ENCODE measurements at places on chromosomes 12 and 14.

- no peak for DNase-seq
Observed at GRCh38 chr14:51954657-51955056, 34.7 kb upstream of the RTRAF start.

DNA sequence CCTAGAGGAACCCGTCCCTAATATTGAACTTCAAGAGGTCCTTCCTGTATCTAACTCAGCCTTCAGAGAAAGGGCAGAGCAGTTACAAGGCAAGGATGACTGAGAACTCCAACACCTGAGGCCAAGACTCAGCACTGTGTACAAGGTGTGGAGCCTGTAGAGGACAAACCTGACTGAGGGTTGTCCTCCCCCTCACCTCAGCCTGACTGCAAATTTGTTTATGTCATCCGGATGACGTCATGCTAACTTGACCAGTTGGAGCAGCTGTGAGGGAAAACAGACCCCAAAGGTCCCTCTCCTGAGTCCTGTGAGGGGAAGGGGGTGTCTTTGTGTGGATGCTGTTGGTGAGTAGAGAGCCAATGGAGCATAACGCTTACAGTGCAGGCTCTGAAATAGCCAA is 4.3 kb downstream of the CRACR2A start:
- no peak for DNase-seq

DNA sequence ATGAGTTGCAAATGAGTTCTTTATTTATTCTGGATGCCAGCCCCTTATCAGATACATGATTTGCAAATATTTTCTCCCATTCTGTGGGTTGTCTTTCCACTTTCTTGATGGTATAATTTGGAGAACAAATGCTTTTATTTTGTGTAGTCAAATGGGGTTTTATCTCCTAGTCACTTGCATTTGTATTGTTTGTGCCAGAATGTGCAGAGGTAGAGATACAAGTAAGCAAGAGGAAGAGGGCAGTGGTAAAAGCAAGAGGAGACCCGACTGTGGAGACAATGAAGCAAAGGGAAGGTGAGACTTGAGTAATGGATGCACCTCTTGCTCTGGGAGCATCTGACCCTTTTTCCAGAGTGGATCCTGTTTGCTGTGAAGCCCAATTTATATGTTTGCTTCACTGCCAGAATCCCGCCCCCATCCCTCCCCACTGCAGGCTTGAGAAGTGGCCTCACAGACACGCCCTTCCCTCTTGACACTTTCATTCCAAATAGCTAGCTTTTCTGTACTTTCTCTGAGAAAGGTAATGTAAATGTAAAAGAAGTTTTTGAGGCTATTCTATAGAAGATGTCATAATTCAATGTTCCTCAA is 786 bp upstream of the PFKM start:
- no peak for DNase-seq

DNA sequence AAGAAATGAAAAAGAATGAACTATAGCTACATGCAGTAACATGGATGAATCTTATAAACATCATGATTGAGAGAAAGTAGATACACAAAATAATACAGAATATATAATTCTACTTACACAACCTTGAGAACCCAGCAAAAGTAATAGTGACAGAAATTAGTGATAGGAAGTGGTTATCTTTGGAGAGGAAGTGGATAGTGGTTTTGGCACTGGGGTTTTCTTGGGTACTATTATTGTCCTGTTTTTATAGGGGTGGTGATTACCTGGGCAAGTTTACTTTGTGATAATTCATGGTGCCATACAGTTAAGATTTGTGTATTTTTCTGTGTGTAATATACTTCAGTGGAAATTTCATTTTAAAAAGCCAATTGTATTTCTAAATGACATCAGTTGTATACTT is 352.7 kb downstream of the AEBP2 start:
- DNase-seq, result no peak

GRCh38 chr12:104761091-104761490 is 197.0 kb downstream of the SLC41A2 start:
- DNase-seq, result no peak

- no peak for DNase-seq
Observed at GRCh38 chr12:124411281-124411878, 116.5 kb downstream of the RFLNA start.

GRCh38 chr12:12327802-12328201 is 22.2 kb downstream of the MANSC1 start:
- DNase-seq, result peak; percentile 32

DNA sequence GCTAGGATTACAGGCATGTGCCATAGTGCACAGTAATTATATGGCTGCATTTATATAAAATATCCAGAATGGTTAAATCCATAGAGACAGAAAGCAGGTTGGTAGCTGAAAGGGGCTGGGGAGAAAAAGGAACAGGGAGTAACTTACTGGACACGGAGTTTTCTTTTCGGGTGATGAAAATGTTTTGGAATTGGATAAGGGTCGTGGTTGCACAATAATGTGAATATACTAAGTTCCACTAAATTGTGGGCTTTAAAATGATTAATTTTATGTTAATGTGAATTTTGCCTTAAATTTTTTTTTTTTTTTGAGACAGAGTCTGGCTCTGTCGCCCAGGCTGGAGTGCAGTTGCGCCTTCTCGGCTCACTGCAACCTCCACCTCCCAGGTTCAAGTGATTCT is 70.1 kb upstream of the BDKRB2 start:
- DNase-seq, result no peak
